CD4-positive, CD25-positive, alpha-beta regulatory T cell (primary cell): ENCODE measurements at places on chromosomes 5 and 9.

- peak; percentile 53 for DNase-seq
These were observed 651 bp downstream of the HRH2 start for GRCh38 chr5:175658299-175659145.

GRCh38 chr9:124128568-124129166, 117.1 kb downstream of the LHX2 start:
- no peak for DNase-seq

DNA sequence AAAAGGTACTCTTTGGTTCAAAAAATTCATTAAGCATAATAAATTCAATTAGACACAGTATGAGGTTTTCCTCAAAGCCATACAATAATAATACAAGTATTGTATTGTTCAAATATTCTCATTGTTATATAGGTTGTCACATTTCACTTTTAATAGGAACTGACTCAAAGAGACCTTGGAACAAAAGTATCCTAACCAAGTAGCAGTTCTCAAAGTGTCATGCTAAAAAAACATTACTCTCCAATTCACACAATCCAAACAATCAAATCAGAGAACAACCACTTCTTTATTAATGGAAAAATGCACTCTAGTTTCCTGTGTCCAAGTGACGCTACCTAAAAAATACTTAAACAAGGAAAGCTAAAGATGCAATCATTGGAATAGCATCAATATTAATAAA, 115.4 kb downstream of the DENND1A start:
- no peak for DNase-seq

DNA sequence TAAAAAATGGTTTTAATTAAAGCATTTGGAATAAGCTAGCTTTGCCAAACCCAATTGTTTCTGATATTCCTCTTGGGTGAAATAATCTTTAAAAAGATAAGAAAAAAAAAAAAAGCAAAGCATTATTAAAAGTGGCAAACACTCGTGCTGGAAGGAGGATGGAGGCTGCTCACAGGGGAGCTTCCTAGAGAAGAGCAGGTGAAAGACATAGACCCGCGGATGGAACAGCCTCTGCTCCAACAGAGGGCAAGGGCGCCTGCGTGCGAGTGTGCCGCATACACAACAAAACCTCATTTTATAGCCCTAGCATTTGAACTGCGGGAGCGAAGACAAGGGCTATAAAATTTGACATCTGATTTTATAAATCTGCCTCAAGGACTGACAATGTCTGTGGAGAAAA, 33.4 kb upstream of the SLC25A51 start:
- DNase-seq: no peak

DNA sequence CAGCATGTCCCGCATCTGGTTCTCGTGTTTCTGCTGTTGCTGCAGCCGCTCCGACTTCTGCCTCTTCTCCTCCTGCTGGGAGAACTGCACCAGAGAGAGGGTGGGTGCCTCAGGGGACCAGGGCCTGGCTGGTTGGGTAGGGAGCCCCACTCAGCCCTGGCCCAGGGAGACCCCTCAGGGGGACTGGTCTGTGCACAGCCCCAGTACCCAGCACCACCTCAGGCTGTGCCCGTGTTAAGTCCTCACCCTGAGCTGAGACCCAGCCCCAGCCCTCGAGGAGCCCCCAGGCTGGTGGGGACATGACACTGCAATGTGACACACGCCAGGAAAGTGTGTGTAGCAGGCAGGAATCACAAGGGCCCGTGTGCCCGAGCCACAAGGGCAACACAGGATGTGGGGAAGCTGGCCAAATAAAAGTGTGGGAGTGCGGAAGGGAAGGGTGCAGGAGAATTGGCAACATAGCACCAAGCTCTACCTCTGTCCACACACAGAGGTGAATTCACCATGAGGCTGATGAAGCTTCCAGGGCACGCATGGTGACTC, 48.2 kb upstream of the FBXW11 start:
- DNase-seq: no peak

GRCh38 chr5:159878988-159879471, 37.3 kb upstream of the ADRA1B start:
- DNase-seq: no peak

GRCh38 chr9:132193227-132194124, 31.6 kb downstream of the NTNG2 start:
- no peak for DNase-seq

- DNase-seq: no peak
These were observed 63.0 kb downstream of the TTC39B start for GRCh38 chr9:15244001-15244441.

- no peak for DNase-seq
These were observed 23.1 kb upstream of the DMRTA1 start for GRCh38 chr9:22423566-22423965.

- DNase-seq: no peak
These were observed 56.3 kb upstream of the ITGA1 start for GRCh38 chr5:52731274-52732027.

GRCh38 chr5:6365142-6365976, 13.0 kb downstream of the MED10 start:
- DNase-seq: no peak

- no peak for DNase-seq
These were observed 198.4 kb upstream of the MEF2C start for GRCh38 chr5:89081360-89081759.
